Fibroblast of skin of left biceps (primary cell): ENCODE measurements at places on chromosomes 3 and 15.

DNA sequence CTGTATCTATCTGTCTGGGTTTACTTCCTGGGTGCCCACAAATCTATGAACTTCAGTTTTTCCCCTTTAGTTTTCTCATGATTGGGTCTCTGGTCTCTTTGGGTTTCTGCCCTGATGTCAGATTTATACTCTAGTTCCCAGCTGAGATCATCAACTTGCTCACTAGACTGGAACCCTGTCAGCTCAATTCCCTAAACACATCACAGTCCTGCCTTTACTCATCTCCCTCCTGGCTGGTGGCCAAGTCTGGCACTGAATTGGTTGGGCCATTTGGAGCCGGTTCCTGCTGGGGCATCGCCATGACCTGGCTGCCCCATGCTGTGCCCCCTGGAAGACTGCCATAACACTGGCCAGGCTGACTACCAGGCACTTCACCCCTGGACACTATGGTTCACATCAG, 345.3 kb downstream of the CHST2 start:
- no peak for DNase-seq

- no peak for DNase-seq
Observed at GRCh38 chr3:3071136-3071535, 39.0 kb downstream of the IL5RA start.

DNA sequence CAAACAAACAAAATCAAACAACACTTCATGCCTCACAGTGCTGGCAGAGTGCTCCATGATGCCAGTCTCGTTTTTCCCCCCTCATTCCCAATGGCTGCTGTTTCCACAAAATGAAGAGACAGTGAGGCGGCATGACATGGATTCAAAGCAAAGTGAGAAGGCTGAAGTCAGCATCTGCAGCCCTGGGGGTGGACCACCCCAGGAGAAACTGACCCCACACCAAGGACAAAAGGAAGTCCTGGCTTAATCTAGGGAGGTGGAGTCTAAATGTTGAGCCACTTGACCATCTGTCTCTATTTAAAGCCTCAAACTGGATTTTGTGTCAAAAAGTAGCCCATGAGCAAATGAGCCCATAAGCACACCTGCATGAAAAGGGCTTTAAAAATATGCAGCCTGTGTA, 151.2 kb upstream of the RORA start:
- no peak for DNase-seq

DNA sequence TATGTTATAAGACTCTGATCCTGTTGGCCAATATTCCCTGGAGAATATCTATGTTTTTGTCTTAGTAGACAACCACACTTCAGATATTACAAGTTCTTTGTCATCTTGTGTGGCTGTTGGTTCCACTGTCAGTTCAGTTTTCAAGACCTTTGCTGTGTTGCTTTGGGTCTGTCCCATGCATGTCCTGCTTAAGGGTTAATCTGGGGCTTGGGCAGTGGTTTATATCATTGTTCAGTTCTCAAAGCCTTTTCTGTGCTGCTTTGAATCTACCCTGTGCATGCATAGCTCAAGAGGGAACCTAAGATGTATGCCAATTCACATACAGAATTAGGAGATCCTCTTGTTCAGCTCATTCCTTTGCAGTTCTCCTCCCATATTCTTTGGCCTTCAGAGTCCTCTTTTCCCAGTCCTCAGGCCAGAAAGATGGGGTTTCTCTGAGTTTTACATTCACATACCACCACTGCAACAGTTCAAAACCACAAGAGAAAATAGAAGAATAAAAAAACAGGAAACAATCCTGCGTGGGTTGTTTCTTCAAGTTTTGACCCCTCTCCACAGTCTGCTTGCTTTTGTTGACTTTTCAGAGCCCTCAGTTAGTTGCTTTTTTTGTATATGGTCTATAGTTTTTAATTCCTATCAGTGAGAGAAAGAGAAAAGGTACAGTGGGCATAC, 21.6 kb downstream of the BUB1B start:
- DNase-seq, result no peak

- no peak for DNase-seq
Observed at GRCh38 chr15:44698641-44699040, 12.5 kb downstream of the PATL2 start.

- DNase-seq, result no peak
Observed at GRCh38 chr3:45180899-45181298, 34.7 kb upstream of the CDCP1 start.

GRCh38 chr3:128591738-128592426, 58.7 kb downstream of the RPN1 start:
- no peak for DNase-seq

GRCh38 chr3:5488771-5489170, 301.3 kb downstream of the EDEM1 start:
- DNase-seq, result no peak

GRCh38 chr15:95996494-95996893, 334.0 kb upstream of the NR2F2 start:
- DNase-seq, result no peak

- DNase-seq, result no peak
Observed at GRCh38 chr3:58198362-58198761, 12.4 kb downstream of the DNASE1L3 start.

GRCh38 chr15:45091161-45091560, 22.8 kb downstream of the DUOX2 start:
- DNase-seq, result peak; percentile 2

GRCh38 chr15:82856397-82857170, 47.2 kb downstream of the WHAMM start:
- no peak for DNase-seq

DNA sequence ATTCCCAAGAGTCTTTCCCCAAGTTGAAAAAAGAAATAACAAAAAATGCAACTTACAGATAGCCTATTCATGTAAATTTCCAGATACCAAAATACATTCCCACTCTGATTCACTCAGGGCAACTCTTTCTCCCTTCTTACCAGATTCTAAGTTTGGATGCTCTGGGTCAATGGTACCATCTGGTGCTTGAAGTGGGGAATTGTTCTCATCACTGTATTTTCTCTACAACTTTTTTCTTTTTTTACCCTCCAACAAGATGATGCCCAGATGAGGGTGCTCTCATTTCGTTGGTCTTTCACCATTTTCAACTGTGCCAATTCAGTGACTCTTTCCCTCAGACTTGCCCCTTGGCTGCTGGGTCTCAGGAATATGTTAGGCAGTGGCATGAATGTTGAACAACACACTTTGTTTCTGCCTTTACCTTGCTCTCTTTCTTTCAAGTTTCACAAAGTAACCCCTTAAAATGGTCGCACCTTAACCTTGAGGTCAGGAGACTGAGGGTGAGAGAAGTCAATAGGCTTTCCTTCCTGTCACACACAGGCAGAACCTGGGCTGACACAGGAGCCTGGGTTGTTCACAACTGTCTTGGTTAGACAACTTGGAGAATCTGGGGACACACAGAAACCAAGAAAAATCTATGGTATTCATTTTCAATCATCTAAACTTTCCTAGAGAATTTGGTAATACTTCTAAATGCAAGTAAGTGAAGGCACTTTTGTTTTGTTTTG, 330.7 kb upstream of the SLCO3A1 start:
- DNase-seq, result no peak

GRCh38 chr15:76916369-76916768, 11.2 kb upstream of the SCAPER start:
- DNase-seq, result no peak

DNA sequence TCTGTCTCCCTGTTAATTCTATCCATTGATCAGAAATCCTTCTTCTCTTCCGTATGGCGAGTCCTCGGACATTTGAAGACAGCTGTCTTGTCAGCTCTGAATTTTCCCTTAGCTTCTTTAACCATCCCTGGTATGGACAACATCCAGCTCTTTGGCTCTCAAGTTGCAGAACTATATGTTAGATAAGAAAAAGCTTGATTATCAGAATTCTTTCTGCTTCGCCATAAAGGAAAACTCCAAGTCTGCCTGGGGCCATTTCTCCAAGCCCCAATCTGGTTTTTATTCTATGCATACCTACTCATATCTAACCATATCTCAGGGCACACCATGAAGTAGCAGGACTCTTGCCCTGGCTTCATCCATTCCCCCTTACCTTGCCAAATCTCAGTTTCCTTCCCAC, 215.7 kb upstream of the TMC3 start:
- no peak for DNase-seq

DNA sequence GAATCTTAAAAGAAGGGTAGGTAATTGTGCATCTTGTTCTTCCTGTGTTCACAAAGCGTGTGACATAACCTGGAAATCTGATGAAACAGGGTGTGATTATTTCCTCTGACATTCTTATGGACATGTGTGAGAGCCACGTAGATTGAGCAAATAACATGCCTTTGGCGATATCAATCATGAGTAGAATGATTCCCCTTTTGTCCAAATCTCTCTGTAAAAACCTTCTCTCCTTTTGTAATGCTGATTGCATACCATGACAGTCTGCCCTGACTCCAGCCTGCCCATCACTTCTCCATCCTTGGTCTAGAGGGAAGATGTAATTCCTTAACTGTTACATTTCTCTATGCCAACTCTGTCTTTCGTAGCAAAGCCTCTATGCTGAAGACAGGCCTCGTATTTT, 115.0 kb downstream of the IL5RA start:
- no peak for DNase-seq

GRCh38 chr15:71146580-71146982, 31.3 kb downstream of the THSD4 start:
- DNase-seq, result no peak

GRCh38 chr15:92878593-92879053, 21.5 kb upstream of the CHD2 start:
- DNase-seq, result no peak

- no peak for DNase-seq
Observed at GRCh38 chr3:163657088-163657487, 1421.2 kb downstream of the SI start.

DNA sequence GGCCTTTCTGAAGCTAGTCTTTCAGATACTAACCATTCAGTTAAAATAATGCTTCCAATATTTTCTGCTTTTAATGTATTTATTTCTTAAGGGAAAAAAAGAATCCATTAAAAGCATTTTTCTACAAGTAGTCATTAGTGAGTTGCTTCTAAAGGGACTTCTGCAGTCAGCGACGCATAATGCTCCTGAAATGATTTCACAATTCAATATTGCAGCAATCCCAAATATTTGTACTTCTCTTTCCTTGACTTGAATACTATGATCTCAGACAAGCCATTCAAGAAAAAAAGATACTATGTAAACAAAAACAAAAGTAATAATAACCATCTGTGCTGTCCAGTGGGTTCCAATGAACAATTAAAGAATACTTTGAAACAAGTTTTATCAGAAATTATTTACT, 681.0 kb downstream of the DIPK2A start:
- peak; percentile 26 for DNase-seq

GRCh38 chr15:60704129-60704528, 225.2 kb upstream of the ICE2 start:
- DNase-seq, result no peak

GRCh38 chr3:114417265-114417664, 123.4 kb downstream of the TIGIT start:
- DNase-seq, result no peak

DNA sequence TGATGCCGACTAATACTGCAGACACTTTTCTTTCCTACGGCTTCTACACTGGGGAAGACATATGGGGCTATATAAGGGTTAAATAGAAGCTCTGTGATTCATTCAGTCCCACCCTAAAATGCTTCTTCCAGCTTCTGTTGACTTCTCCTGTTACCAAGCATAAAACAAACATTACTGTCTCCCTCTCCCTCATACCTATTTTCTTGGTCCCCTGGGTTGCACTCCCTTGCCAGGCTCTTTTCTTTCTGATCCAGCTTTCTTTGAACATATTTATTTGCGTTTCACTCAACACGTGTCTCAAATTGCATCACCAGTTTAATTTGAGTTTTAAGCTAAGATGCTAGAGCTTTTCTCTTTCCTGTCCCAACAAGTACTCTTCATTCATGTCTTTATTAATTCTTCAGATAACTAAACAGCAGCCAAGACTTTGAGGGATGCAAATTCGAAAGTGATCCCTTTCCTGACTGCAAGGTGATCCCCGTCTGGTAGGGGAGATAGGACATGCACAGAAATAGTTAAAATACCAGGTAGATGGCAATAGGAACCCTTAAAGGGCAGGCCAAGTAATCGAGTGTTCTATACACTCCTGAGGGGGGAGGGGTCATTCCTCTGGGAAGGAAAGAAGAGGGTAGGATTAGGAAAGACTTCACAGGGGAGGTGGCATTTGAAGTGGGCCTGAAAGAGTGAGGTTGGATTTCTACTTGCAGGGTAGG, 198.6 kb upstream of the BCL6 start:
- DNase-seq, result no peak

DNA sequence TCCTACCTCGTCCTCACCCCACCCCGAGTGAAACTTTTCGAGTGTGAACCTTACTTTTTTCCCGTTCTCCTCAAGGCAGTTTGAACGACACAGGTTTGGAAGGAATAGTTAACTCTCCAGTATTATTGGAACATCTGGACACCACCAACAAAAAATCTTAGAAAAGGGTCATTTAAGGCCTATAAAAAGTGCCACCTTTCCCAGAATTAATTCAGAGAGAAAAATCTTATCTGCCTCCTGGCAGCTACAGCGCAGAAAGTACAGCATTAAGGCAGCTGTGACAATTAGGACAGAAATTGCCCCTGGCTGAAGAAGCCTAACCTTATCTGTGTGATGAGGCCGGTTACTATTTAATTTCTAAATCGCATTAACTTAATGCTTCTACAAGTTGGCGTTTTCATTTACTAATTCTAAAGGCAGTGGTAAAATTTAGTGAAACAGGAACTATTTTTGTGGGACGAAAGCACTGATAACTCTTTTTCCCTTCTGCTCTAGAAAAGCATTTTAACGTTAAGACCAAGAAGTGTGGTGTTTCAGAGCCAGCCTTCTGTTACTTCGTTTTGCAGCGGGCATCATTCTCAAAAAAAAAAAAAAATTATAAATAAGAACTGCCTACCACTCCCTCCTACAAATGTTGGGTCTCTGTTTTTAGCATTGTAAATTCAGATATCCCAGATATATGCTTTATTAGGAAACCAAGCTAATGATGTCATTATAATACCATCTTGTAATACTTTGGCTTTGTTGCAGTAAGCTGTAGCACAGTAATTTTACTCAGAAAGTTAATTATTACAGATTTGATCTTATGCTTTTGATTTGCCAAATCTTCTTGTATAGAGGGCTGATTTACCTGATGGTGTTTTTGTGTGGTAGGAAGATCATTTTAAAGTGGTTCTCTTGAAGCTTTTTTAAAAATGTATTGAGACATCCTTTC, 1.4 kb downstream of the ATP11B start:
- no peak for DNase-seq
